ENCODE measurements at places on chromosomes 4 and X. TPM values are rescaled to one million over a fixed set of nuclear protein-coding genes. Genes with fewer than 3 reads are reported as not detected.

- no peak for DNase-seq
Measured at GRCh38 chr4:110287130-110287529, 88.7 kb upstream of the ELOVL6 start.

The STBD1 gene
- total RNA-seq = 1.0 TPM

DNA sequence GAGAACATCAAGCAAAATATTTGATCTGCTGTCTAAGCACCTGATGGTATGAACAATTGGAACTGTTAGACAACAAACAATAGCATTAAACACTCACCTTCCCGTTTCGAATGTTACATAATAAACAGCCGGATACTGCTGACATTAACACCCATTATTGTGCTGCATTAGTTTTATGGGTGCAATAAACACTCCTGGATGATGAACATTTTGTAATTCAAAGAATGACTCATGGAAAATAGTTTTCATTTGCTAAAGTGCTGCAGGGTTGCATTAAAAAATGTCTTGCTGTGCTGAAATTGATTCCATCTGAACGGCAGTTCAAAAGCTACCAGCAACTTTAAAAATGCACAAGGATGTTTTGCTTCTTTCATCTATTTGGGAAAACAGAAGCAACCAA is 100.8 kb upstream of the SORBS2 start:
- no peak for DNase-seq

GRCh38 chr4:101198682-101199339 is 148.5 kb downstream of the PPP3CA start:
- DNase-seq = no peak

The SLC6A14 gene
- total RNA-seq = 12.6 TPM

The HSFX4 gene
- total RNA-seq = not detected

- DNase-seq = no peak
Measured at GRCh38 chr4:138030375-138030774, 211.8 kb downstream of the SLC7A11 start.

DNA sequence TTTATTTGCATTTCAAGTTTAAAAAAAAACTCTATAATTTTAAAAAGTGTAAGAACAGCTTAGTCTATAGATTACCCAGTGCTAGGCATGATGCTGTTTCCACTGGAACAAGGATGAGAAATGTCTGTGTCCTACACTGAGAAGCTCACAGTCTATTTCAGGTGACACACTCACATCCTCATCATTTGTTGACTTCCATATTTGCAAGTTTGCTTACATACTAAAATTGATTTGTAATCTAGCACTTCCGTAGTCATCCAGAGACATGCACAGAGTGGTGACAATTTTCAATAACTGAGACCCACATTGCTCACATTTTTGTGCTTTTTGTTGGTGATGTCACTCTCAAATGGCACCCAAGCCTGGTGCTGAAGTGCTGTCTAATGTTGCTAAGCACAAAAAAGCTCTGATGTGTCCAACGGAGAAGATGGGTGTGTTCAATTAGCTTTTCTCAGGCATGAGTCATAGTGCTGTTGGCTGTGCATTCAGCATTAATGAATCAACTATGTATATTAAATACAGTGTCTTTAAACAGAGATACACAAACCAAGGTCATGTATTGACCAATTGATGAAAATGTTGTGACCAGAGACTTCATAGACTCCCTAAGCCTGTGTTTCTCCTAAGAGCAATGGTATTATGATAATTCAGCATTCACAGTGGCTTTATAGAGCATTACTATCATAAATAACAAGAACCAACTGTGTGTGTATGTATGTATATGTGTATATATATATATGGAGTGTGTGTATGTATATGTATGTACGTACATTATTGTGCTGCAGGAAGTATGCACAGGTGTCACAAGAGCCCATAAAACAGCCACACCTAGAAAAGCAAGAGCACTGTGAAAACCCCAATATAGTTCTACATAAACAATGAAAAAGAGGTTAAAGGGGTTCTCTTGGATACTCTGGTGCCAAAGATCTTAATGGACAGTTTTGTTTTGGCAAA is 31.2 kb upstream of the VCX3B start:
- no peak for DNase-seq

DNA sequence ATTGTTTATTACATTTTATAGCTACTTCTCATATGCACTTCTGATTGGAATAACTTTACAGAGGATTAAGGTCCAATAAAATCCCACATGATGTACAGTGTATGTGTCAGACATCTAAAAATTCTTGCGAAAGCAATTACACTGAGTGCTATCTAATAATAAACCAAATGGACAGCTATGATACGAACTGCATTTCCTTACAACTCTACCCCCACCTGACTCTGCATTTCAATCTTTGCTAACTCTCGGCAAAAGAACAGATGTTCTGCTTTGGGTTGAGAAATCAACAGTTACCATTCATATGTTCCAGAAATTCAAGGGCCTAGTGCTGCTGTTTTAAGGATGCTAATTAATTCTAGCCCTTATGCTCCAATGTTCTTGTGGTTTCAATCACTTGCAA is 287.9 kb upstream of the NOCT start:
- DNase-seq = no peak

DNA sequence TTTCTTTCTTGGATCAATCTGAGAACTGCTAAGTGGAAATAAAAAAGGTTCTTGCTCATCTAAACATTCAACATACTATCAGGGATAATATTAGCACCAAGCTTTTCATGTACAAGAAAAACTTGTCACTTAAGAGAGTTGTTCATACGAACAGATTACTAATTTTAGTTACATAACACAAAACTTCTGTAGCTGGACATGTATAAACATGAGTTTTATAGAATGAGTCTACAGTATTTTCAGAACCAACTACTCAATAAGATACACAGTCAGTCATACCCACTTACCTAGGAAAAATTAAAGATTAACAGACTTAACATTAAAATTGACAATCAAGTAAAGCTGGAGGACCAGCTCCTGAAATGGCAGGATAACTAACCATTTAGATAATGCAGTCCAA is 540.1 kb upstream of the FAM241A start:
- DNase-seq = no peak

The PRIMPOL gene
- total RNA-seq = 12.1 TPM

The ATP7A gene
- total RNA-seq = 28.3 TPM

The GJB1 gene
- 0.72 TPM for total RNA-seq

- no peak for DNase-seq
Measured at GRCh38 chr4:145103496-145103895, 5.4 kb downstream of the ABCE1 start.

Data from lower leg skin (tissue), 4 donors.